ENCODE measurements at places on chromosomes 2 and 18. TPM values are rescaled to one million over a fixed set of nuclear protein-coding genes. Genes with fewer than 3 reads are reported as not detected.

The VWC2L gene
- total RNA-seq: not detected

DNA sequence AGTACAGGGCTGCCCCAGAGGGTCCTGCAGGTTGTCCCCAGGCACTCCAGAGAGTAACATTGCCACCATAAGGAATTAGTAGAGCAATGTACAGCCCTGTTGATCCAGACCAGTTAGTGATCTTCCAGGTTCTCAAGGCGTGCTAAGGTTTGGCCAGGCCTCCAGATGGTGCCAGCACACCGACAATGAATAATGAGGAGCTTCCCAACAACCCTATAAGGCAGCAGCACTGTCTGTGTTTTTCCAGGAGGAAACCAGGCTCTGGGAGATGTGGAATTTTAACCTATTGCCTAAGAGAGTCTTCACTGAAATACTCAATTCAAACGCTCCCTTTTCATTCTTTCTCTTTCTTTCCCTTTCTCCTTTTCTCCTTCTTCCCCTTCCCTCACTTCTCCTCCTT is 122.1 kb downstream of the MGAT5 start:
- DNase-seq: no peak

DNA sequence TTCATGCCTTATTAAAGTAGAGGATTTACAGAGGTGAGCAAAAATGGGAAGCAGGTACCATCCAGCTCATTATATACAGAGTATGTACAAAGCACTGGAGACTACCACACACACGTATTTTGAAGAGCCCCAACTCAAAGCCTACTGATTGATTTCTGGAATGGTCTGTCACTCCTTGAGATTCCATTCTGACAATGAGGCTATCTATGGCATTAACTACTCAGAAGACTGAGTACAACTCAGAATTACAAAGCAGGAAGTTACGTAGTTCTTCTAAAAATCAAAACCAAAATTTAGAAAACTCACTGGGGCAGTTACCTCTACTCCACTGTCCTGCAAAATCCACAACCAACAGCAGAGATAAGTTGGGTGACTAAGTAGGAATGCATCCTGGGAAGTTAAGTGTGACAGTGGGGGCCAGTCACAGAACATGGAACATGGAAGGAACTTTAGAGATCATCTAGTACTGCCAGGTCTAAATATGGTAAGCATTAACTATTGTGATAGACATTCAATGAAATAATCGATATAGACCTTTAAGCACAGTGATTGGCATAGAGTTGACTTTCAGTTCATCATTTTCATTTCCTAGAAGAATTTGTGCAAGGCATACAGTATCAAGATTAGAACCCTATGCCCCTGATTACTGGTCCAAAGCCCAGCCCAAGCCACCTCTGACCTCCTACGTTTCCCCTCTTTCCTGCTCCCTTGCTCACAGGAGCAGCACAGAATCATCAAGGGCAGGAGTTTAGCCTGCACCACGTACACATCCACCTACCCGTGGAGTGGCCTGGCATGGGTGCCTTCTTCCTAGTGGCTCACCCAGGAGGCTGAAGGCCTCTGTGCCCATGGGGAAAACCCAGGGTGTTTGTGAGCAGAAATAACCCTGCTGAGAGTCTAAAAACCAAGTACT is 80.1 kb upstream of the FOSL2 start:
- peak; percentile 34 for DNase-seq

DNA sequence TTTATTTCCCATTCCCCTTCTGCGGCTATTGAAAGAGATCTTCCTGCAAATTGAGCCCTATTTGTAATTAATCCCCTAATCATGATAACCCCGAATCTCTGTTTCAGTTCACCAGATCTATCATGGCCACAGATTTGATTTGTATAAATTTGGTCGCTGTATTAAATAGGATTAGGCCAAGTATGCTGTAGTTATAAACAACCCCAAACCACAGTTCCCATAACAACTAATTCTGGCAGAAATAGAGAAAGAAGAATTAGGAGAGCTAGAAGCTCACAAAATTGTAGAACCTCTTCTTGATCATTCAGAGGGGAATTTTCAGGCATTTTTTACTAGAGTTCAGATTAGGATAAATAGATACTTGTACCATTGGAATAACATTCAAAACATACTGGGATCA is 433.7 kb upstream of the TNP1 start:
- DNase-seq: no peak

DNA sequence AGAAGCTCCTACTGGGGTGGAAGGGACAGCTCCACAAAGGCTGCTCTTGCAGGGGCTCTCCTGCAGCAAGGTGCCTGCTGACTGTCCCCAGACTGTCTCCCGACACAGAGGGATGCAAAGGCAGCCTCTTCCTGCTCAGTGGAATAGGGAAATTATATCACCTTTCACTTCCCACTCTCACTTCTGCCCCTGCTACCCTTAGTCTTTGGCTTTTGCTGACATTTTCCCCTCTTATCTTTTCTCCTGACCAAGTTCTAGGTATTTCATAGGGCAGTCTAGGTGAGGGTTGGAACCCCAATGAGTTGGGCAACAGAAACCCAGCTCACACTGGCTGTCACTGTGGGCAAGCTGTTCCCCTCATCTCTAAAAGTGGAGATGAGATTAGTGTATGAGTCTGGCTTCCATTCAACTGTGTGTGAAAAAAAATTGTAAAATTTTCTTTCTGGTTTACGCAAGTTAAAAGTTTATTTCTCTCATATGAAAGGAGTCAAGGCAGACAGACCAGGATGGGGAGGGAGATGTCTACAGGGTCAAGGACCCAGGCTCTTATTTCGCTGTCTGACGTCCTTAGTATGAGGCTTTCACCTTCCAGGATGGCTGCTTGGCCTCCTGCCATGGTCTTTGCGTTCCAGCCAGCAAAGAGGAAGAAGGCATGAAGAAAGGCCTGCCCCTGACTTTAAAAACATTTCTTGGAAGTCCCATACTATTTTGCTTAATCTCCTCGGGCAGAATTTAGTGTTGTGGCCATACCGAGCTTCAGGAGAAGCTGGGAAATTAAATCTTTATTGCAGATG is 7.5 kb upstream of the MOCOS start:
- no peak for DNase-seq

- DNase-seq: peak; percentile 48
Observed at GRCh38 chr2:98730053-98730706, 752 bp downstream of the MGAT4A start.
